ENCODE measurements at places on chromosomes 12 and 14.

DNA sequence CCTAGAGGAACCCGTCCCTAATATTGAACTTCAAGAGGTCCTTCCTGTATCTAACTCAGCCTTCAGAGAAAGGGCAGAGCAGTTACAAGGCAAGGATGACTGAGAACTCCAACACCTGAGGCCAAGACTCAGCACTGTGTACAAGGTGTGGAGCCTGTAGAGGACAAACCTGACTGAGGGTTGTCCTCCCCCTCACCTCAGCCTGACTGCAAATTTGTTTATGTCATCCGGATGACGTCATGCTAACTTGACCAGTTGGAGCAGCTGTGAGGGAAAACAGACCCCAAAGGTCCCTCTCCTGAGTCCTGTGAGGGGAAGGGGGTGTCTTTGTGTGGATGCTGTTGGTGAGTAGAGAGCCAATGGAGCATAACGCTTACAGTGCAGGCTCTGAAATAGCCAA is 4.3 kb downstream of the CRACR2A start:
- DNase-seq, result no peak

- no peak for DNase-seq
Observed at GRCh38 chr12:45613296-45613695, 116.2 kb upstream of the ARID2 start.

DNA sequence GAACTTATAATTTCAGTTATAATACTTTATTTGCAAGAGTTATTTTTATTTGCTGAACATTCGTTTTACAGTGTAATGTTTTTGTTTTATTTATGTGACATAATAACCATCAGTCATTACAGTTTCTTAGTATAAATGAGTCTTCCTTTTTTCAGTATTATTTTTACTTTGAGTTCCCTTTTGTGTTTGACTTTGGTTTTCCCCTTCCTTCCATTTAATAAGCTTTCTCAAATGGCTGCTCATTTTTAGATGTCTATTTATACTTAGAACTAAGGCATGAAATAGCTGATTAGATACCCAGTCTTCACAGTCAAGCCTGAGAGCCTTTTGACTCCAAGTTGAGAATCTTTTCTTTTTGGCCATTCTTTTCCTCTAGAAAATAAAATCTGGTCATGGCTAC is 404.5 kb downstream of the LRFN5 start:
- no peak for DNase-seq

DNA sequence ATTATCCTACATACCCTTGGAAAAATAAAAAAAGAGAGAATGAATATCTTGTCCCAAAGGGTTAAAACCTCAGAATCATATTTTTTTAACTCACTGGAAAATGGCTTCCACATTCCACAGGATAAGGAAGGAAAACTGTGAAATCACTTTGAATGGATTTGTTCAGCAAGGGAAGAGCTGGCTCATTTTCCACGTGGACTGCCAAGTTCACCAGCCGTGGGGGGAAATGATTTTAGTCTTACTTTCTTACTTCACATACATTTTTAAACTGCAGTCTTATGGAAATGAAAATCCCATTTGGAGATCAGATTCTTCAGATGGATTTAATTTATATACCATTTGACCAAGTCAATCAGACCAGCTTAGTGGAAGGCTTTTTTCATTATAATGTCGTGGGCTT is 29.9 kb upstream of the AEBP2 start:
- no peak for DNase-seq

DNA sequence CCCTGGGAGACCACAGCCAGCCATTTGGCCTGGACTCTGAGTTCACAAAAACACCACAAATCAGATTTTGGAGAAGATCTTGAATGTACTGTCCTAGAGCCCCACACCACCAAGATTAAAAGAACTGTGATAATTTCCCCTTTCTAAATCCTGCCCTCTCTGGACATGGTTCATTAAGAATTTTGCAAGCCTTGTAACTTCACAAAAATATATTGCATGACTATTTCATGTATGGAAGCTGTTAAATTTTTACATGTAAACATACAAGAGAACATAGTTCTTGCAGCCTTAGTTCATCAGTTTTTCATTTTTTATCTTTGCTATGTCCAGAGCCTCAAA is 97.0 kb downstream of the SCARB1 start:
- no peak for DNase-seq

DNA sequence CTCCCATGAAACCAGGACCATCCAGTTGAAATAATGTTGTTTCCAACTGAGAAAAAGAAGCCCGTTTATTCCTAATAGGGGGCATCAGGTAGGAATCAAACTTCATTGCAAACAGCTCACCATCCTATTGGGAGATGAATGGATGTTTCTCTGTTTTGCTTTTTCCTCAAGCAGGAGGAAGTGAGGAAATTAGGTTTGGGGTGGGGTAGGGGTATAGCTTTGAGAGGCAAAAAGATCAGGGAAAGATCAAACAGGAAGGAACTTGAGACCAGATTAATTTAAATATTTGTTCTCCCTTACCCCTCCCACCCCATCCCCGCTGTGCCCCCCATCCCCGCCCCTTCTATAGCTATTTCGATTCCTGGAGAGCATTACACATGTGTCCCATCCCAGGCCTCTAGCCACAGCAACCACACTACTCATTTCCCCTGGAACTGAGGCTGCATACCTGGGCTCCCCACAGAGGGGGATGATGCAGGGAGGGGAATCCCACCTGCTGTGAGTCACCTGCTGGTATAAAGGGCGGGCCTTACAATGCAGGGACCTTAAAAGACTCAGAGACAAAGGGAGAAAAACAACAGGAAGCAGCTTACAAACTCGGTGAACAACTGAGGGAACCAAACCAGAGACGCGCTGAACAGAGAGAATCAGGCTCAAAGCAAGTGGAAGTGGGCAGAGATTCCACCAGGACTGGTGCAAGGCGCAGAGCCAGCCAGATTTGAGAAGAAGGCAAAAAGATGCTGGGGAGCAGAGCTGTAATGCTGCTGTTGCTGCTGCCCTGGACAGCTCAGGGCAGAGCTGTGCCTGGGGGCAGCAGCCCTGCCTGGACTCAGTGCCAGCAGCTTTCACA is at the start of gene IL23A:
Gene IL23A (plus strand): TSS at position 577 of the 850 bp plus-strand sequence. CDS start 161 bp downstream, at position 738.
- no peak for DNase-seq

- no peak for DNase-seq
Observed at GRCh38 chr14:106564058-106564643, 1037.8 kb downstream of the TMEM121 start.

DNA sequence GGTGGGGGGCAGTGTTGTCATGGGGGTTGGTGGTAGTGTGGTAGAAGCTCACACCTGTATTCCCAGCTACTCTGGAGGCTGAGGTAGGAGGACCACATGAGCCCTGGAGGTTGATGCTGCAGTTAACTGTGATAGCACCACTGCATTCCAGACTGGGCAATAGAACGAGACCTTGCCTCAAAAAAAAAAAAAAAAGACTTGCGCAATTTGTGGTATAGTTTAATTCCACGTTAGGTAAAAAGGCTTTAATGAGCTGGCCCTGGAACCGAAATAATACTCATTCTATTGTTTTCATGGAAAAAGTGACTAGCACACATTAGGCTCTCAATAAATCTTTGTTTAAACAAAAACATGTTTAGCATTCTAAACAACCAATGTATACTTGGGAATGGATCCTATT is 25.4 kb upstream of the NAP1L1 start:
- DNase-seq, result no peak

DNA sequence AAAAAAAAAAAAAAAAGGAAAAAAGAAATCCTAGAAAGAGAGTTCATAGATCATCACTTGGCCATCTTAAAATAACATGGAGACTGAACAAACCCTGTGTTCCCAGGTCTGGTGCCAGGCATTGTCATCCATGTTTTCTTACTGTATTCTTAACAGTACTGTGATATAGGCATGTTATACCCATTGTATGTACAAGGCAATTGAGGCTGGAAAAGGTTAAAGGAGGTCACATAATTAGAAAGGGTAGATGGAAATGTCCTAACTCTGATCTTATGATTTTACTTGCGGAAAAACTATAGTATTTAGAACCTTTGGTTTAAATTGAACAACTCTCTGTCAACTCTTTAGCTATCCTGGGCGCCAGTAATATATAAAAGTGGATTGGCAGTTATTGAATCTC is 478.2 kb upstream of the RGS6 start:
- DNase-seq, result no peak

- no peak for DNase-seq
Observed at GRCh38 chr12:119089380-119090013, 89.2 kb upstream of the HSPB8 start.

GRCh38 chr12:74393272-74393671 is 144.4 kb upstream of the ATXN7L3B start:
- no peak for DNase-seq

- no peak for DNase-seq
Observed at GRCh38 chr12:68263366-68263765, 10.0 kb upstream of the IL22 start.

- no peak for DNase-seq
Observed at GRCh38 chr12:43145481-43145880, 406.5 kb downstream of the ADAMTS20 start.

GRCh38 chr12:49748306-49748705 is 6.9 kb downstream of the TMBIM6 start:
- no peak for DNase-seq

GRCh38 chr12:95774311-95775045 is 16.1 kb downstream of the NTN4 start:
- no peak for DNase-seq

GRCh38 chr12:12612358-12612757 is 682 bp downstream of the CREBL2 start:
- DNase-seq, result peak; percentile 36

DNA sequence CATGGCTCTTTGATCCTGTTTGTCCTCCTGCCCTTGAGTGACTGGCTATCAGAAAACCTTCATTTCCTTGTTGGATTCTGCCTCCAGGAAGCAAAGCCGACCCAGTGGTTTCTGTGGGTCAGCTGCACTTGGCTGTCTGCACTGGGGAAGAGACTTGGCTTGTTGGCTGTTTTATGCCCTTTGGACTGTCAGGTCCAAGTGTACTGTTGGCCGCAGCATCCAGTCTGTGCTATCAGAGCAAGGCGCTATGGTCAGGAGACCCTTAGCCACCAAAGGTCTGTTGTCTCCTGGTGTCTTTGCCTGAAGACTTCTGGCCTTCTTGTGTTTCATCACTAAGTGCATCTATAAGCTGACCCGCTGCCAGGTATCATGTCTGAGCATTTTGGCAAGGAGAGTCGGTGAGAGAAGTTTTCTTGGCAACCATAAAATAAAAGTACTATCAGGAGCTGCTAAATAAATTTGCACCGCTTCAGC is 177.4 kb upstream of the HIF1A start:
- no peak for DNase-seq

GRCh38 chr12:49907352-49907751 is 3.7 kb upstream of the FAIM2 start:
- DNase-seq, result no peak

- DNase-seq, result no peak
Observed at GRCh38 chr12:6235906-6236640, 35.9 kb downstream of the CD9 start.

- DNase-seq, result no peak
Observed at GRCh38 chr14:23153851-23154796, 29.3 kb downstream of the SLC7A8 start.

GRCh38 chr12:27653661-27654060 is 42.6 kb upstream of the REP15 start:
- no peak for DNase-seq

DNA sequence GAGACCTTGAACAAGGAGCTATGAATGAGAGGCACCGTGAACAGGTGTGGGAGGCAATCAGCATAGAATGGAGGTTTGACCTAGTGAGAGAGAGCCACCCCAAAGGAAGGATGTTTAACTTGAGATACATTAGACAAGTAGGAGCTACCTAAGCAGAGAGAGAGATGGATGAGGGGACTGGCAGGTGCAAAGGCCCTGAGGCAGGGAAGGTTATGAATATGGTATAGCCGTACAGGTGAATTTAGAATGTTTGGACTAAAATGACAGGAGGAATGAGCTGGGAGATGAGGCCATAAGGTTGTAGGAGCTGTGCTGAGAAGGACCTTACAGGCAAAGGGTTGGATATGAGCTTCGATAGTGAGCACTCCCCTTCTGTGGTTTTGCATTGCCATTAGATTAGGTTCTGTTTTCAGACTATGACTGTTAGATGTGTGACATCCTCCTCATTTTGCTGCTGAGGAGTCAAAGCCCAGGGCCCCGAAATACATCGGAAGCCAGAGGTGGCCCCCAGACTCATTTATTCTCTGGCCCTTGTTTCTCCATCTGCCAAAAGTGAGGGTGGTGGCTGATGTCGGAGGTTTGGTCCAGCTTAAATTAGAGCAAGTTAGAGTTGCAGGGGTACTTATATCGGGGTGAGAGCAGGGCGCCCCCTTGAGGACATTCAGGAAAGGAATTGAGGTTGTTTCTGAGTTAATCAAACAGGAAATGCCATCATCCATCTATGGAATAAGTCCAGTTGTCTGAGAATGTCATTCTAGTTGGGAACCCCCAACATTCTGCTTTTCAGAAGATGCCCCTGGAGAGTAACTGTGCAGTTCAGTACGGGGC is 29.4 kb downstream of the SLC24A4 start:
- DNase-seq, result no peak

- no peak for DNase-seq
Observed at GRCh38 chr12:53816360-53817020, 64.7 kb upstream of the CISTR start.

Data from NCI-H2081 treated with DMSO at 0.1 percent for 48 hours (cell line).